MM.1S (cell line): ENCODE measurements at places on chromosomes 16 and 17.

- DNase-seq = peak; percentile 41
Observed at GRCh38 chr17:6910987-6911603, 79.6 kb upstream of the TEKT1 start.

GRCh38 chr17:45436625-45437464 lies 4.2 kb upstream of the ARHGAP27 start:
- no peak for DNase-seq

DNA sequence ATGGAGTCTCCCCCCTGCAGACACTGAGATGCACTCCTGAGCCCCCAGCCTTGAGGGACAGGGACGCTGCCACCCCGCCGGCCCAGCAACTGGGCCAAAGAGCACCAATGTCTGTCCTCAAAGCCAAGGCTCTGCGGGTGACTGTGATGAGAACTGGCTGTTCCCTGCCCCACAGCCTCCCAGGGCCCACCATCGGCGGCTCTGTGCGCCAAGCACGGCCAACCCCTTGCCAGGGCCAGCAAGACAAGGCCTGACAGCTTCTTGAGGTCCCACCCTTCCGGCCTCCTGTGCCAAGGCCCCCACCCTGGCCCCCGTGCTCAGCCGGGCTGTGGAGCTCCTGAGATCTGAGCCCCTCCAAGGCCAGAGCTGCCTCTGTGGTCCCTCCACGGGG lies 34.2 kb upstream of the PABPN1L start:
- DNase-seq = no peak

DNA sequence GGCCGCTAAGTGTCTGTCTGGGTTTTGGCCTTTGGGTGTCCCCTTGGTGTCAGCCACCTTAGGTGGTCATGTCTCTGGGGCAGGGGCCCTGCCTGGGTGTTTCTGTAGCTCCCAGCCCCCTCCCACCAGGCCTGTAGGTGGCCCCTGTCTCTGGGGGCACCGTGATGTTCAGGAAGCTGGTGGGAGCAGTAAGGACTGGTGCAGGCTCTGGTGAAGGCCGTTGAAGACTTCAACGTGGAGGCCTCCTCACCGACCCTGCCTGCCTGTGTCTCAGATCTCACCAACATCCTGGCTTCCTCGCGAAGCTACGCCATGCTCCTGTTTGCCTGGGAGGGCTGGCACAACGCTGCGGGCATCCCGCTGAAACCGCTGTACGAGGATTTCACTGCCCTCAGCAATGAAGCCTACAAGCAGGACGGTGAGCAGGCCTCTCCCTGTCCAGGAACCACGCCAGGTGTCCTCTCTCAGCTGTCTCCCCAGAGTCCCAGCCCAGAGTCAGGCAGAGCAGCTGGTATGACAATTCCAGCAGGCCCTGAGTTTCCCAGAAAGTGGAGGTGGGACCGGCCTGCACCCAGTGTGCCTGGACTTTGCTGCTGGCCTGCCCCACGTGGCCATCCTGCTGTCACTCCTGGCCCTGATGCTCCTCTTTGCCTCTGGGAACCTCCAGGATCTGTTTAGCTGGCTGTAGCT lies 2.8 kb downstream of the ACE start:
- DNase-seq = no peak

DNA sequence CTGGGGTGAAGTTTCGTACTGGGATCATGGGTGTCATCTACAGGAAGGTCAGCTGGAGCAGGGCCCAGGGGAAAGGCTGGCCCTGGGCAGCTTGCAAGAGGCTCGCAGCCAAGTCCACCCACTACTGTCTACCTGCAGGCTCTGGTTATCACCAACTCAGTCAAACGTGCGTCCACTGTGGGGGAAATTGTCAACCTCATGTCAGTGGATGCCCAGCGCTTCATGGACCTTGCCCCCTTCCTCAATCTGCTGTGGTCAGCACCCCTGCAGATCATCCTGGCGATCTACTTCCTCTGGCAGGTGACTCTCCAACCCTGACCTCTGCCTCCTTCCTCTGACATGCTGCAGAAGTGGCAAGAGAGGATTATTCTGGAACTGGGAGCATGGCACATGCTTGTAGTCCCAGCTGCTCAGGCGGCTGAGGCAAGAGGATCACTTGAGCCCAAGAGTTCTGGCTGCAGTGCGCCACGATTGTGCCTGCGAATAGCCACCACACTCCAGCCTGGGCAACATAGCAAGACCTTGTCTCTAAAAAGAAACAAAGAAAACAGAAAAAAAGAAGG lies 29.2 kb downstream of the ABCC3 start:
- DNase-seq = no peak

- DNase-seq = no peak
Observed at GRCh38 chr17:45111850-45112249, 20.5 kb downstream of the PLCD3 start.

- DNase-seq = no peak
Observed at GRCh38 chr17:8384801-8385378, 1.9 kb upstream of the RPL26 start.

DNA sequence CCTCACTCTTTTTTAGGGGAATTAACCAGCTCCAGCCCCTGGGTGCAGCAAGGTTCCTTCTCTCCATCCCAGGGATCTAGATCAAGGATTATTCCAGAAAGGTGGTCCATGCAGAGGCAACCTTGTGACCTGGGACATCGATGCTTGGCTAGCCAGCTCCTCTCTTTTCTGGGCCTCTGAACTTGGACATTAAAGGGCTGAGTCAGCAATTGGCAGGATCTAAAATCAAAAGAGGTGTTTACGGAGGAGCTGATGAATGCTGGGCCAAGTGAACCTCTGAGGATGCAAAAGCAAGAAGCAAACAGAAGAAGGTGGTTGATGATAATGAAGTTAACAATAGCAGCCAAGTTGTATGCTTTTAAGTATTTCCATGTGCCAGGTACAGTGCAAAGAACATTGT lies 207.0 kb downstream of the MAF start:
- no peak for DNase-seq

- no peak for DNase-seq
Observed at GRCh38 chr16:57260294-57260929, 15.4 kb downstream of the ARL2BP start.

- no peak for DNase-seq
Observed at GRCh38 chr17:784143-784542, 2.0 kb downstream of the MRM3 start.

DNA sequence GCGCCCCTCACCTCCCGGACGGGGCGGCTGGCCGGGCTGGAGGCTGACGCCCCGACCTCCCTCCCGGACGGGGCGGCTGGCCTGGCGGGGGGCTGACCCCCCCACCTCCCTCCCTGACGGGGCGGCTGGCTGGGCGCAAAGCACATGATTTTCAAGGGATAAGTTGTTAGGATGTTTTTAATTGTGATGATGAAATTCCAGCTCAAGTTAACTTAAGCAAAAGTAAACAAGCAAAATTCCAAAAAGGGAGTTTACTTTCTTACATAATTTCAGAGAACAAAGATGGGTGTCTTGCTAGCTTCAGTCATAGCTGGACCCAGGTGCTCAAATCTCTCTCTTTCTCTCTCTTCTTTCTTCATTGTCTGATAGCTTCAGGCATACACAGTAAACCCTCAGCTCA lies 33.6 kb upstream of the MED9 start:
- no peak for DNase-seq

DNA sequence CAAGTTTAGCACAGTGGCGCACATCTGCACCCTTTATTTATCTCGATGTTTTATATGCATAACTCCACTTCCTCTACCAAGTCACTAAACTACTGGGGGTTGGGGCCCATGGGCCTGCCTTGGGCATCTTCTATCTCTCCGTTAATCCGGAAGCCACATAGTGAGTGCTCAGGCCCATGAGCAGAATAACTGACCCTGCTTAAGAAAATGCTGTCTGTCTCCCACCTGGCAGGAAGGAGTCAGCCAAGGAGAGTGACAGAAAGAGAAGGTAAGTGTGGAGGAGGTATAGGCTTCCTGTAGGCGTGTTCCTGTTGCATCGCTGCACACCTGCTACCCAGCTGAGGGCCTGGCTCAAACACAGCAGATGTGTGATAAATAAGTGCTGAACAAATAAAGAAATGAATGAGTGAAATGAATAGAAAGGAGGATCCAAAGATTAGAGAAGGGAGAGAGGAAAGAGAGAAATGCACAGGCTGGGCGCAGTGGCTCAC lies 320.1 kb downstream of the SLC39A11 start:
- no peak for DNase-seq

GRCh38 chr17:78252111-78252634 lies 20.7 kb downstream of the TMEM235 start:
- peak; percentile 95 for DNase-seq

DNA sequence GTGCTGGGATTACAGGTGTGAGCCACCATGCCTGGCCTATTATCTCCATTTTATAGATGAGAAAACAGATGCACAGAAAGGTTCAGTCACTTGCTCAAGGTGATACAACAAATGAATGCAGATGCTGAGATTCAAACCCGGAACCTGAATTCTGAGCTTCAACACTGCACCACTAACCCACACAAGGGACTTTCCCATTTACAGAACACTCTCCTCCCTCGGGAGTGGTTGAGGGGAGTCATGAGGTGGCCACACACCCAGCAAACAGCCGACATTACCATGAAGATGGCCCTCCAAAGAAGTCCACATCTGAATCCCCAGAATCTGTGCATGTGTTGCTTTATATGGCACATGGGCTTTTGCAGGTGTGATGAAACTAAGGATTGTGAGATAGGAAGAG lies 9.1 kb downstream of the BCL7C start:
- DNase-seq = no peak

DNA sequence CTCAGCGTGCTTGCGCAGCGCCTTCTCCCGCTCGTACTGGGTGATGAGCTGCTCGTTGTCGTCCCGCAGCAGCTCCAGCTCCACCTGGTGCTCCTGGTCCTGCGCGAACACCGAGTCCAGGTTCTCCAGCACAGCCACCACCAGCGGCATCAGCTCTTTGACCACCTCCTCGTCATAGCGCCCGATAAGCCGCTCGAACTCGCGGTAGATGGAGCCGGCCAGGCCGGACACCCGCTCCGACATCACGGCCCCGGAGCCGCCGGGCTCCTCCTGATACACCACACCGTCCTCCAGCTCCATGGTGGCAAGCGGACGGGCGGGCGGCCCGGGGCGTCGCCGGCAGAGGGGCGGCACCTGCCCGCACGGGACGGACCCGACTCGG lies 320 bp downstream of the SPAG9 start:
- DNase-seq = peak; percentile 52

GRCh38 chr16:12024429-12024828 lies 47.9 kb downstream of the SNX29 start:
- no peak for DNase-seq

DNA sequence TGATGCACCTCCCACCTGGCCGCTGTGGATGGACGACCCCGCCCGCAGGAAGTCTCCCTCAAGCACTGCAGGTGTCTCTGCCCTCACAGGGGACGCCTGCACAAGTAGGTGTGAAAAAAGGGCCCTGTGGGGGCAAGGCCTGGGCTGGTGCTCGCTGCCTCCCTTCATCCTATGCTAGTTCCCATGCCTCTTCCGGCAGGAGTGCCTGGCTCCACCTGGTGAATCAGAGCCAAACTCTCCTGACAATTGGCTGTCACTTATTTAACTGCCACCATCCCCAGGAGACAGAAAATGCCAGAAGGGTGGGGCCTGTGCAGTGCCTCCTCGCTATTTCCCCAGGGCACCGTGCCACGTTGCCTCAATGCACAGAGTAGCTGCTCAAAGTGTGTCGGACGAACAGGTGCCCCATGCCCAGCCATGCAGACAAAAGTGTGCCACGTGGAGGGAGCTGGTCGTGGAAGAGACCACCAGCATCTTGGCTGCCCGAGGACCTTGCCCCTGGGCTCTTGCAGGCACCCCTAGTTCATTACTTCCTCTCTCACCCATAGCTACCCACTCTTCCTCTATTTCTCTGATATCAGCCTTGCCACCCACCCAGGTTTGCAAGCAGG lies 170.7 kb downstream of the SEC14L1 start:
- no peak for DNase-seq

- no peak for DNase-seq
Observed at GRCh38 chr16:46850619-46851555, 19.9 kb upstream of the C16orf87 start.

GRCh38 chr17:12667299-12667958 lies 1.7 kb downstream of the MYOCD start:
- DNase-seq = no peak

- no peak for DNase-seq
Observed at GRCh38 chr17:16027708-16028584, 28.3 kb downstream of the TTC19 start.

GRCh38 chr17:9004132-9004960 lies 17.0 kb upstream of the NTN1 start:
- no peak for DNase-seq

GRCh38 chr16:53626811-53627210 lies 76.8 kb downstream of the RPGRIP1L start:
- DNase-seq = no peak
